Stimulated activated CD4-positive, alpha-beta T cell treated with anti-CD3 and anti-CD28 coated beads, Interleukin-15, amount 100 ng/mL, for 48 hours (primary cell): ENCODE measurements at places on chromosomes 12 and 14.

- no peak for DNase-seq
These were observed 23.3 kb upstream of the SLC15A5 start for GRCh38 chr12:16300736-16301135.

- DNase-seq: no peak
These were observed 40.6 kb upstream of the RBM19 start for GRCh38 chr12:114006482-114007425.

DNA sequence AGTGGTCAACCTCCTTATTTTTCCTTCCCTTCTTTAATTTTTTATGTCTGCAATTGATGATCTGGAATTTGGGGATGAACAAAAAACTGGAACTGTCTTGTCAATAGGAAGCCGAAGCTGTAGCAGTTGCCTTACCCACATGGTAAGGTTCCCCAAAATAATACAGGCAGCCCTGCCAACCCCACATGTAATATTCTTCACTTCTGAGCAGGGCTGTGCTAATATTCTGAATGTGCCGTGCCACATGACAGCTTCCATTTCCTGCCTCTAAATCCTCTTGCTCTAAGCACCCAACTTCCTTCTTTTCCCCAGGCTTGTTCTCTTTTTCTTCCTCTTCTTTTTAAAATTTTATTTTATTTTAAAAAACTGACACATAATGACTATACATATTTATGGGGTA is 39.6 kb downstream of the GPATCH2L start:
- no peak for DNase-seq

DNA sequence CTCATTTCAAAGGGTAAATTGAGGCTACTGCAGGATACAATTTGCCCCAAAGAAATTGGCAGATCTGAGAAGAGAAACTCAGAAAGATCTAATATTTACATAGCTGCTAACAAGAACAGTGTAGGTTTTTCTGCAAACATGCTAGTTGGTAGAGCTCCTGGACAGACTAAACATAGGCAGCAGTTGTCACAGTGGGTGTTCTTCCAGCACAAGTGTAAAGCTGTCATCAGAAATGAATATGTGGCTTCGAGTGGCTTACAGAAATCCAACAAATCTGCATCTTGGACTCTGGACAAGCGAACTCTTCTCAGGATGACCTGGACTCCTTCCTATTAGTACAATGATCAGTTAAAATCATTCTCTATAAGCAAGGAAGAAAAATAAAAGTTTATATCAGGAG is 5.9 kb downstream of the CBX5 start:
- DNase-seq: no peak

DNA sequence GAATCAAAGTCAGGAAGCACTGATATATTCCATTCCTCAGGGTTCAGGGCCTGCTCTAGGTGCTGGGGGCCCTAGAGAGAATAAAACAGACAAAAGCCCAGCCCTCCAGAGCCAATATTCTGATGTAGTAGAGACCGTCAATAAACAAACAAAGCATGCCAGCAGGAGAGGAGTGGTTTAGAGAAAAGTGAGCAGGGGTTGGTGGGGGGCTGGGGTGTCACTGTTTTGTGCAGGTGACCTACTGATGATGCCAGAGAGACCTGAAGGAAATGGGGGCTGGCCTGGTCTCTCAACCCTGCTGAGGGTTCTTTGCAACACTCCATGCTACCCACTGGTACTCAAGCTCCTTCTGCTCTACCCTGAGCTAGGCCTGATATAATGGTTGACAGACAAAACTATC is 26.5 kb downstream of the IL26 start:
- DNase-seq: no peak

DNA sequence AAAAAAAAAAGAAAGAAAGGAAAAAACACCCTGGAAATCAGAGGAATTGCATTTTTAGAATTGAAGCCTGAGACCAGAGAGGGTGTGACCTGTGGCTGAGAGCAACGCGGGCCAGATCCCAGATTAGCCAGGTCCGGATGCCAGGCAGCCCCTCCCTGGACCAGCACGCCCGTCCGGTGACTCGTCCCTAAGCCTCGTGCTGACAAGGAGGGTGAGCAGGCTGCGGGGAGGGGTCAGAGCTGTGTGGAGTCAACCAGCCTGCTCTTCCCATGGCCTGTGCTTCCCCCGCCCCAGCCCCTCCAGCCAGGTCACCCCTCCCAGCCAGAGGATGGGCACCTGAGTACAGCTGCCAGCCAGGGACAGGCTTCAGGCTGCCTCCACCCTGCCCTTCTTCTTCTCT is 4.2 kb upstream of the KLC1 start:
- no peak for DNase-seq

GRCh38 chr12:117240081-117240755 is 49.9 kb upstream of the FBXO21 start:
- no peak for DNase-seq

DNA sequence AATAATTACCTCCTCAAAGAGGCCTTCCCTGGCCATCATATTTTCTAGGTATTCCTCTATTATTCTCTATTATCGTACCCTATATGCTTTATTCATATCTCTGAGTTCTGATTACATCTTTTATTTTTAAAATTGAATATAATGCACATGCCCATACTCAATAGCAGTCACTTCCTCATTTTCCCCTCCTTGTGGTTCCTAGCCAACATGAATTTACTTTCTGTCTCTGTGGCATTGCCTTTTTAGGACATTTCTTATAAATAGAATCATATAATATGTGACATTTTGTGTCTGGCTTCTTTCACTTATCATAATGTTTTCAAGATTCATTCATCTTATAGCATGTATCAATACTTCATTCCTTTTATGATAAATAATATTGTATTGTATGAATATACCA is 74.4 kb upstream of the TRHDE start:
- no peak for DNase-seq

GRCh38 chr14:58963873-58964597 is 224.4 kb upstream of the DAAM1 start:
- DNase-seq: no peak

GRCh38 chr14:59251811-59252771 is 63.6 kb downstream of the DAAM1 start:
- DNase-seq: no peak

DNA sequence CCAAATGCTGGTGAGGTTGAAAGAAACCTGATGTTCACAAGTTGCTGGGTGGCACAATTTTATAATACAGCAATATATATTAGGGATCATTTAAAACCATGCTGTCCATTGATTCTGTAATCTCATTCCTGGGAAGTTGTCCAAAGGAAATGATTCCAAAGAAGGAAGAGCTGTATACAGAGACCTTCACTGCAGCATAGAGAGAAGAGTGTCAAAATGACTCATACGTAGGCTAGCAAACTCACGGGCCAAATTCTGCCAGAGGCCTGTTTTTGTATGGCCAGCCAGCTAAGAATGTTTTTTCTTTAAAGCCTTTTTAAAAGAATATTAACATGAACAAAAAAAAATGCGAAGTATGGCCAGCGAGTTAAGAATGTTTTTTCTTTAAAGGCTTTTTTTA is 69.2 kb upstream of the MED13L start:
- DNase-seq: no peak

GRCh38 chr14:61812347-61813095 is 50.3 kb downstream of the SNAPC1 start:
- DNase-seq: no peak
